GM23248 (cell line): ENCODE measurements at places on chromosomes 7 and 10.

- no peak for DNase-seq
Measured at GRCh38 chr7:151856098-151856497, 20.8 kb downstream of the PRKAG2 start.

DNA sequence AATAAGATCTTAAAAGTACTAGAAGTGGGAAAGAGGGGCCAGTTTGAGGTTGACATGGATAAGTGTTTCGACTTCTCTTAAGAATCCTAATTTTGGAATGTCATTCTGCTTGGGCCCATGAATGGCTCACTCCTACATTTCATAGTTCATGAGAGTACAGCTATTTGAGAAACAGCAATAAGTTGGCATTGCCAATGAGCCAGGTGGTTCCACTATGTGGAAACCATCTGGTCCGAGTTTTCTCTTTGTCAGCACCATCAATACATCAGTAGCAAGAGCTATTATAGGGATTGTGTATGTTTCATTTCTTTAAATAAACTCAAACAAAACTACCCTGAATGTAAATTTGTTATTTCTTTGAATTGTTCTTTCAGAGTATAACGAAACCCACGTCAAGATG, 78.1 kb upstream of the NEBL start:
- no peak for DNase-seq

GRCh38 chr7:138626846-138627245, 74.3 kb downstream of the SVOPL start:
- DNase-seq, result peak; percentile 10

DNA sequence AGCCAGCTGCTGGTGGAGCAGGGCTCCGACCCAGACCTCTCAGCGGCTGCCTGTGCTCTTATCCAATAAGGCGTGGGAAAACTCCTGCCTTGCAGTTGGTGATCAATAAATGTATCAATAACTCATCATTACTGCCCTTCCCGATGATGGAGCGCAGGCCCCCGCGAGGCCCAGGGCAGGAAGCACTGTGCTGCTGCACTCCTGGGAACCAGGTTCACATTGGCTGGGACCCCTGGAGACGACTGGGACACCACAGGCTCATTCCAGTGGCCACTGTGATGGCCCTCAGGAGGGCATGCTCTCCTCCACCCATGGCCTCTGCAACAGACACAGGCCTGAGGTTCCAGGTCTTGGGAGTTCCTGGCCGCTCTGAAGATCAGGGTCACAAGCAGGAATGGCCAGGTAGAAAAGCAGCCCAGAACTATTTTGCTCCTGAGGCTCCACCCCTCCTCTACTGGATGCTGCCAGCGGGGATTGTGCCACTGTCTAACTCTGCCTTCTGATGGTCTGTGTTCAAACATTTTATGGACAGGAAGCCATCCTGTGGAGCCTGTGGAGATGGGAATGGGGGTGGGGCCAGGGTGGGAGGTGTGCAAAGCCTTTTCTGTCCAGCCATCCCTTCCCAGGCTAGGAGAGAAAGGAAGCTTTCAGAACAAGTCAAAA, 287.4 kb upstream of the ZMIZ1 start:
- DNase-seq, result no peak

DNA sequence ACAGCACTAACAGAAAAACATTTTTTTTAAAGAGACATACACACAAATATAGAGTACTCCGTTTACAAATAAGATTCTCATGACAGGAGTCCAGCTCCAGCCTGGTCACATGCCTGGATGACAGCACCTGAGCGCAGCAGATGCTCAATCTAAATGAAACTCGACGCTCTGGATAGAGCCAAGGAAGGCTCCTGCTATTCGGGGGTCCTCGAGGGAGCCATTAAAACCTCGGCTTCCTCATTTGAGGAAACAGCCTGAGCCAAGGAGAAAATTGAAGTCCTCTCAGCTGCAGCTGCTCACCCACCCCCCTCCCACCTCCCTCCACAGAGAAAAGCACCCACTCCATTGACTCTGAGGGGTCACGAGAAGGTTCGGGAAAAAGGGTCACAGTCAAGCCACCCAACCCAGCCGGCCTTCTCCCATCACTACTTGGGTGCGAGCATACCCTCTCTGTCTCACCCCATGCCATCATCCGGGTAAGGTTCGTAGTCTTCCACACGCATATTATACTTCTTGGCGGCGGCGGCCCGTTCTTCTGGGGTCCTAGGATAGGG, 673 bp downstream of the NDUFB8 start:
- peak; percentile 47 for DNase-seq

DNA sequence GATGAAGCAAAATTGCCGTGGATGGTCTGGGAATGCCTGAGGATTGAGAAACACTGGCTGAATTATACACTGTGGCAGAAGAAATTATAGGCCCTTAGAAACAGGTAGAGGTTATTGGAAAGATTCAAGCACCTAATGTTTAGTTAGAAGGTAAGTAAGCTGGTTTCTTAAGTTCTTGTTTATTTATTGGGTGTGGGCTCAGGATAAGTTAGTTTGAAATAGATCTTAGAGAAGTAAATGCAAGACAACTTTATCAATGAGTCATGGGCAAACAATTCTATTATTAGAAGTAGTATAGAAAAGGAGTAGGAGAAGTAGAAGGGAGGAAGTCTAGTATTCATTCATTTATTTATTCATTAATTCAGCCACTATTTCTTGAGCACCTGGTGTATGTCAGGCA, 96.5 kb downstream of the KAT6B start:
- DNase-seq, result peak; percentile 45

GRCh38 chr7:104065491-104065890, 76.0 kb upstream of the RELN start:
- no peak for DNase-seq

DNA sequence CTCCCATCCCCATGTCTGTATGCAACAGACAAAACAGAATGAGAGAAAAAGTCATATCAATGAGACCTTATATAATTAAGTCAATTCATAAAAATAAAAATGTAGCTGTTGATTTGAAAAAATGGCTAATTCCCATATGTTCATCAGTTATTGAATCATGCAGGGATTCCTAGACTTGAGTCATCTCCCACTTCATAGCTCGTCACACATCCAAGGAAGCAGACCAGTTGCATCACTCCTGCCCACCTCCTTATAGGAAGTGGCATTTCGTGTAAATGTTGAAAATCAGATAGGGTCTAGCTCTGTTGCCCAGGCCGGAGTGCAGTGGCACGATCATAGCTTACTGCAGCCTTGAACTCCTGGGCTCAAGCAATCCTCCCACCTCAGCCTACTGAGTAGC, 56.1 kb upstream of the SH2B2 start:
- DNase-seq, result peak; percentile 75

- DNase-seq, result peak; percentile 88
Measured at GRCh38 chr10:23331567-23332301, 12.9 kb downstream of the C10orf67 start.

- DNase-seq, result peak; percentile 45
Measured at GRCh38 chr10:48632166-48632565, 27.3 kb upstream of the ARHGAP22 start.

GRCh38 chr7:127979113-127979727, 52.0 kb downstream of the LRRC4 start:
- no peak for DNase-seq

- peak; percentile 84 for DNase-seq
Measured at GRCh38 chr7:107972075-107972482, 30.9 kb downstream of the LAMB1 start.

GRCh38 chr10:33117816-33118215, 159.8 kb upstream of the ITGB1 start:
- DNase-seq, result no peak

GRCh38 chr7:12638851-12639456, 48.5 kb upstream of the ARL4A start:
- DNase-seq, result peak; percentile 60

GRCh38 chr7:132279718-132280117, 296.6 kb downstream of the PLXNA4 start:
- no peak for DNase-seq

GRCh38 chr7:144436500-144436899, 33.0 kb upstream of the NOBOX start:
- DNase-seq, result no peak

- DNase-seq, result no peak
Measured at GRCh38 chr7:29329686-29330085, 135.1 kb downstream of the CHN2 start.

- no peak for DNase-seq
Measured at GRCh38 chr10:75427951-75428350, 3.5 kb upstream of the LRMDA start.

GRCh38 chr7:2499719-2500430, 19.7 kb upstream of the LFNG start:
- DNase-seq, result no peak

GRCh38 chr7:116828281-116828680, 34.1 kb upstream of the CAPZA2 start:
- no peak for DNase-seq

GRCh38 chr10:28105561-28105960, 106.7 kb upstream of the ODAD2 start:
- peak; percentile 13 for DNase-seq

DNA sequence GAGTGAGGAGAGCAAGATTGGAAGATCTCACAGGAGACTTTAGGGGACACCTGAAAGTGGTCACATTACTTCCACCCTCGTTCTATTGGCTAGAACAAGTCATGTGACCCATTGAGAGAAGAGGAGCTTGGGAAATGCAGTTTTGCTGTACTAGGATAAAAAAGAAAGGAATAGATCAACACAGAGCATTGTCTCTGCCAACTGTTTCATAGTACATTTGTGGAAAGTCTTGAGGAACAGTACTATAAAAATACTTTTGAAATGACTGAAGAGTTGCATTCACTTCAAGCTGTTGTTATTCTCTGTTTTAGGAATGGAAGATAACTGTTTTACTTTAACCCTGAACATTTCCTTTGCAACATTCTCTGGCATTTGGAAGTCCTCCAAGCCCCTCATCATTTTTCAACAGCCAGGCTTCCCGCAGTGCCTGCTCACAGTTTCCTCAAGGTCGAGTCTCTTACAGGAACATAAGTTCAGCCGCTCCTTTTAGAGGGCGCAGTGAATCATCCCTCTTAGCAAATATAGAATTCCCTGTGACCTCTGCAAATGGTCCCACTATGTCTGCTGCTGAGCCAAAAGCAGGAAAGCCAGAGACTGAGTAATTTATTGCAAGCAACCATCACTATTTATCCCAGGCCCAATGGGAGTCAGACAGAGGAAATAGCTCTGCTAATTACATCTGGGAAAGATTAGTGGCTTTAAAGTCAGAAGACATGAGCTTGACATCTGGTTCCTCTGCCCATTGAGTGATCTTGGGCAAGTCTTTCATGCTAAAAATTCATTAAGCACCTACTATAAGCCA, 40.7 kb downstream of the MRPL32 start:
- DNase-seq, result peak; percentile 98

DNA sequence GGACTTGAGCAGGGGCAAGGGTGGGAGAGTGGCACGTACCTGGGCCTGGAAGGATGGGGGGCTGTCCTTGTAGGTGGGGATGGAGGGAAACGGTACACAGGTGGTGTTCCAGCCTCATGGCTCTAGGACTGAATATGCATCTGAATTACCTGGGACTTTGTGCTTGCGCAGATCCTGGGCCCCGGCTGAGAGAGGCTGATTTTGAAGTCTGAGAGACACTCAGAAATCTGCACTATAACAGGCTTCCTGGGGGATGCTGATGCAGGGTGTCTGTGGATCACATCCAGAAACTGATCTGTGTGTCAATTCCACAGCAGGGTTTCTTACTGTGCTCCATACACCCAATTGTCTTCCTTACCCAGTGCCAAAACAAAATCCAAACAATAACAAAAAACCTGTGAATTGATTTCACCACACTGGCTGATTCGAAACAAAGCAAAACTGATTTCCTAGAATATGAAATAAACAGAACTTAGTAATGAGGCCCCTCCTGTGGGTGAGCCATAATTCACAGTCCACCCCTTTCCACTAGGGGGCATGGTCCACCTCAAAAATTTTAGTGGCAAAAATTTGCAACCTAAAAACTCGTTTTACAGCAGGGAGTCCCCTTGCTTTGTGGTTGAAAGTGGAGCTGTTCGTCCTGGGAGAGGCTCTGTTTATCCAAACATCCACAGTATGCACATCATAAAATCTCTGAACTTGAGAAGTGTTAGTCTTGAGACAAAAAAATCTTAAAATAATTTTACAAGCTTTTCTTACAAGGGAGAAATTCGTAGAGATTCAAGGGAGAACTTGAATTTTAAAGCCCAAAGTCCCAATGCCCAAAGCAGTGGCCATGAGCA, 32.0 kb upstream of the PLEKHA1 start:
- peak; percentile 72 for DNase-seq

DNA sequence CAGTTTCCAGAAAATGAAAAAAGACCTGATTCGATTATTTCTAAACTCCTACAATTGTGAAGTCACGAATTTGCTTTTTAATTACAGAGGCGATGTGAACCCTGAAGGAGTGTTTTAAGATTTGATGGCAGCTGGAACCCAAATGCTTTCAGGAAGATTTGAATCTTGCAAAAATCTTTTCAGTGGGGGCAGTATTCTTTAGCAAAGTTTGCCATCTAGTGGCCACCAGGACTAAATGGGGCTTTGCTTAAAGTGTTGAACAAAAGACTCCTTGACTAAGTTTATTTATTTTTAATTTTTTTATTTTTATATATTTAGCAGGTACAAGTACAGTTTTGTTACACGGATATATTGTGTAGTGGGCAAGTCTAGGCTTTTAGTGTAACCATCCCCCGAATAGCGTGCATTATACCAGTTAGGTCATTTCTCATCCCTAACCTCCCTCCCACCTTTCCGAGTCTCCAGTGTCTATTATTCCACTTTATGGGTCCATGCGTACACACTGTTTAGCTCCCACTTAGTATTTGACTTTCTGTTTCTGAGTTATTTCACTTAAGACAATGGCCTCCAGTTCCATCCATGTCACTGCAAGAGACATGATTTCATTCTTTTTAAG, 98.8 kb downstream of the CACNB2 start:
- DNase-seq, result peak; percentile 78

DNA sequence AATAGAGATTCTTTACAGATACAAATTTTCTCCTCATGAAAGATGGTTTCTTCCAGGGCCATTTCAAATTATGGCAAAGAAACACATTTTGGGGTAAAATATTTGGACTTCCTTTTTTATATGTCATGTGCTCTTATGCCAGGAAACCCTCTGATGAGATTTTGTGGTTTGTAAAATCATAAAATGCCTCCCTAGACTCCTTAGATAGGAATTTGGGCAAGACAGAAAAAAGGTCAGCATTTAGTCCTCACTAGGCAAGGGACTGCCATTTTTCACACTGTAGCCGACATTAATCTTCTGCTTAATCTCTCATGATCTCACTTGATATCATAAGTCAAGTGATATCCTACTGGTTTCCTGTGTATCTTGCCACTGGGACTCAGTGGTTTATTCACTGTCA, 286.4 kb downstream of the ARHGAP12 start:
- DNase-seq, result no peak

GRCh38 chr7:43649755-43650274, 66.9 kb downstream of the STK17A start:
- DNase-seq, result no peak

DNA sequence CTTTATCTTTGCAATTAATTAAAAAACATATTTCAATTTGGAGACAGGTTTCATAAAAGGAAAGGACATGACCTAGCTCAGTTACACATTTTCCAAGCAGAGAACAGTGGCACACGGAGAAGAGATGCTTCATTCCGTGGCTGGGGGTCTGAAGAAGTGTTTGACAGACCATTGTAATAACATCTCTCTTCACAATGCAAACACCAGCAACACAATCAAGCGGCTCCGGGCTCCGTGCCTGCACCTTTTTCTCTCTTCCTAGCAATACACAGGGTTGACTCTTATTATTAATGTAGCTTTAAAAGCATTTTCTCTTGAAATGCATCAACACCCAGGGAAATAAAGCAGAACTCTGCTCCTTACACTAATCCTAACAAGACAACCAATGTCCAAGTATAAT, 261.0 kb upstream of the AOAH start:
- DNase-seq, result no peak

- DNase-seq, result no peak
Measured at GRCh38 chr10:47259466-47259865, 40.5 kb upstream of the GDF10 start.
